ENCODE measurements at places on chromosomes 6 and 20. TPM values are rescaled to one million over a fixed set of nuclear protein-coding genes. Genes with fewer than 3 reads are reported as not detected.

DNA sequence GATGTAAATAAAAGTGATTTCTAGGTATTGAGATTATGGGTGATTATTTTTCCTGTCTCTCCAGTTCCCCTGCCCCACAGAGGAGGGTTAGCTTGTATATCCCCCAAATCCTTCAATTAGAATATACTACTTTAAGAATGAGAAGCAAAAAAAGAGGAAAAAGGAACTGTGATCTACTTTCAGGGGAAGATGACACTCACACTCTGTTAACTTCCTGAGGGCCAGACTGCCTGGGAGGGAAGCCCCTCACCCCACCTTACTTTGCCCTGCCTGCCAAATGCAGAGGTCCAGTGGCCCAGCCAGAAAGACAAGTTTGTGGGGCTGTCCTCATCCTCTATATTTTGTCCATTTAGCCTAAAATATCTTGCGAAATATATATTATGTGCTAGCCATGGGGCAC is 9.2 kb upstream of the LY86 start:
- H3K4me1 ChIP-seq = no peaks in the 10 kb centered on the region
- H3K27ac ChIP-seq = no peak overlapping the region
- no peaks in the 10 kb centered on the region for H3K27me3 ChIP-seq

DNA sequence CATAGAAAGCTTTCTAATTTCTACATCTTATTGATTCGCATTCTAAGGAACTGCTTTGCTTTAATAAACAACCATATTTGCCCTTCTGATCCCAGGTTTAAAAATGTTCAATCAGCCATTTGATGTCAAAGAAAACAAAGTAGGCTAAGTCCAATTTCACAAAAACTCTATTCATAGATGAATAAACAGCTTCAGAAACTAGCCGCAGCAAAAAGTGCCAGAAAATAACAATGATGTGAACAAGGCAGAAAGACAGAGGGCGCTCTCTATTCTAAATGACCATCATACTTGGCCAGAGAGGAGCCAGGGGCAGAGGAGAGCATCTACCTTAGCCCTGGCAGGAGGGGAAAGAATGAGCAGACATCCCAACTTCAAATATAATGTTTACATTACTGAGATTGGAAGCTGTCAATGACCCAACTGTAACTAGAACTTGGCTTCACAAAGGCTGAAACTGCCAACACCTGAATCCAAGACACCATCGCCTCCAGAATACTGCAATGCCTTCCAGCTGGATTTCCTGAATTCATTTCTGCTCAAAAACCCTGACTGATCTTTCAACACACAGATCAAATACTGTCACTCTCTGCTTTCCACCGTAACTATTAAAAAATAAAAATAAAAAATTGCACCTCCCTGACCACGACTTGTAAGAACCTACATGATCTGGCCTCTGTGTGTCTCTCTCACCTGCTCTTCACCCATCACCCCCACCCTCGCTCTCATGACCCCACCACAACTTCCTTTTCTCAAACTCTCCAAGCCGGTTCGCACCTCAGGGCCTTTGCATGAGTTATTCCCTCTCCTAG is 9.5 kb downstream of the CNKSR3 start:
- no peaks in the 10 kb centered on the region for H3K36me3 ChIP-seq
- DNase-seq = no peak
- H3K4me1 ChIP-seq = peaks cover 39% of the 10 kb centered on the region
- no peak overlapping the region for H3K27ac ChIP-seq
- H3K4me3 ChIP-seq = no peak overlapping the region

GRCh38 chr6:3744901-3745470 is 6.5 kb downstream of the PXDC1 start:
- peaks cover 83% of the 10 kb centered on the region for H3K4me1 ChIP-seq
- no peaks in the 10 kb centered on the region for H3K27me3 ChIP-seq
- peak; percentile 25 for DNase-seq
- H3K27ac ChIP-seq = peak overlapping the region; percentile 81
- peaks cover 14% of the 10 kb centered on the region for H3K36me3 ChIP-seq

DNA sequence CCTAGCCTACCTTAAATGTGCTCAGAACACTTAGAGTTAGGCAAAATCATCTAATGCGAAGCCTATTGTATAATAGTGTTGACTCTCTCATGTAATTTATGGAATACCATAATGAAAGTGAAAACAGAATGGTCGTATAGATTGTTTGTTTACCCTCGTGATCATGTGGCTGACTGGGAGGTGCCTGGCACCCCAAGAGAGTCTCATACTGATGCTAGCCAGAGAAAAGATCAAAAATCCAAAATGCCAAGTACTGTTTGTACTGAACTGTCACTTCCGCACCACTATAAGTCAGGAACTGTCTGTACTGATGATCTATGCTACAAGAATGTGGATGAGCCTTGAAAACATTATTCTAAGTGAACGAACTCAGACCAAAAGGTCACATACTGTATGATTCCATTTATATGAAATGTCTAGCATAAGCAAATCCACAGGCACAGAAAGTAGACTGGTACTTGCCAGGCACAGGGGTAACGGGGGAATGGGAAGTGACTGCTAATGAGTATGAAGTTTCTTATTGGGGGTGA is 22.4 kb downstream of the ZMYND8 start:
- peaks cover 64% of the 10 kb centered on the region for H3K4me1 ChIP-seq
- peak overlapping the region; percentile 5 for H3K4me3 ChIP-seq
- H3K27me3 ChIP-seq = no peaks in the 10 kb centered on the region
- H3K27ac ChIP-seq = peak overlapping the region; percentile 87
- DNase-seq = peak; percentile 78

GRCh38 chr6:90286884-90287488 is 9.7 kb downstream of the BACH2 start:
- H3K27ac ChIP-seq = no peak overlapping the region
- DNase-seq = peak; percentile 37
- H3K36me3 ChIP-seq = no peaks in the 10 kb centered on the region
- H3K4me3 ChIP-seq = no peak overlapping the region

DNA sequence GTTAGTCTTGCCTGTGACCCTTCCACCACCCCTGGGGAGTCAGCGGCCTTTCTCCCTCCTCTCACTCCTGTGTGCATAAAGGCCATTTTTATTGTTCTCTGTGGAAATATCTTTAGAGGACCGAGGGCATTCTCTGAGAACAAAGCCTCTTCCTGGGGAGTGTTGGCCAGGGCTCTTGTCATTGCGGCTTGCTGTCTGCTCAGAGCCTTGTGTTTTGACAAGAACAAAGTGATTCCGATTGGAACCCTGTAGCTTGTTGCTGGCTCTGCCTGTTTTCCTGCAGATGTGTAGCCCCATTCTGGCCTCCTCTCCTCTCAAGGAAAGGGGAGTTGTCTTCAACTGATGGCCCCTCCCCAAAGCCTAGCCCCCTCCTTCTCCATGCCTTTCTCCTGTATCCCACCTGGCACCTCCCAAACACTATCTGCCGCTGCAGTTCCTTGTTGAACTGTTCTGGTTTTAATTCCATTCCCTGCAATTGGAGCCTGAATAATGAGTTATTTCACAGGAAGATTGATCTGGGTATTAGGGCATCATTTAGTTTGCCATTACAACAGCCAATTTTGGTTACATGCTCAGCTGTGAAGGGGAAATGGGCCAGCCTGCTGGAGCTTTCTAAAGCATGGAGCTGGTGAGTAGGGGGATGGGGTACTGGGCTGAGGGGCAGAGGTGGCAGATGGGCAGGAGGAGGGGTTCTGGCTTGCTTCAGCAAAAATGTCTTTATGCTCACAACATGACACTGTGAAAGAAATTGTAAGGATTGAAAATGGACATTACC is 252.5 kb downstream of the LRFN2 start:
- H3K27ac ChIP-seq = no peak overlapping the region
- no peaks in the 10 kb centered on the region for H3K4me1 ChIP-seq
- peaks cover 4% of the 10 kb centered on the region for H3K27me3 ChIP-seq

DNA sequence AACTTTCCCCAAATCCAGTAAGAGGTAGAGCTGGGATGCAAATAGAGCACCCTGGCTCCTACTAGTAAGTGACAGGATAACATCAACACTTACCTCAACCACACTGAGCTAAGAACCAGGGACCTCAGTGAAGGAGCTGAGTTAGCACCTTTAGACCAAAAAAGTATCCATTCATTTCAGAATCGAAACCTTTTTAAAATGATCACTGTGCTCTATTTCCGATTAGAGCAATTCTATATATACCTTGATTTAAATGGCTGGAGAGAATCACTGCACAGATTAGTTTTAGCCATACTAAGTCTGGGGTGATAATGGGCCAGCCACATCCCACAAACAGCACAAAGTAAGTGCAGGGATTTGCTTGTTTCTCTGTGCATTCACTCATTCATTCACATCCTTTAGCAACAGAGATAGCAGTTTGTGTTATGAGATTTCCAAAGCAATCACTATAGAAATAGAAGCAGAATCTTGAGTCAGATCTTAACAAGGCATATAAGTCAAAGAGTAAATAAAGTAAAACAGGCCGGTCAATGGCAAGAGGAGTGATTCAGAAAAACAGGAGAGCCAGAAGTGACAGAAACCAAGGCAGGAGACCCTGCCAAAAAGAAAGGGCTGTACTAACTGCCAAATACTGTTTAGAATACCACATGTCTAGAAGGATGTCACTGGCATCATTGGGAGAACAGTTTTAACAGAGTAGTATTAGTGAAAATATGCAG is 136.3 kb downstream of the KIF13A start:
- H3K4me3 ChIP-seq = no peak overlapping the region
- no peak for DNase-seq
- no peaks in the 10 kb centered on the region for H3K27me3 ChIP-seq

DNA sequence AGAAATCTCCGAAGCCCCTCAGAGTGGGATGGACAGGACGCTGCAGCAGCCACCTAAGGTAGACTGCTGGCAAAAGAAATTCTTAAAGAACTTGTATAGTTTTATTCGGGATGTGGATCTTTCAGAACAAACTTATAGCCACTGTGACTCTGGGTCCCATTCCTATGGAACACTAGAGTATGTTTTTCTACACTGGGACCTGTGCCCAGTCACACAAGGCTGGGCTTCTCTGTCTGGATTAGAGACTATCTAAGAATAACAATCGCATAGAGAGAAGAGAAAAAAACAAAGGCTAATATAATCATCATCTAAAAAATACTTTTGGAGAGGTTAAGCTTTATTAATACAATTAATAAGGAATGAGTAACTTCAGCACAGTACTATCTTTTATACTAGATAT is 28.9 kb downstream of the RMND1 start:
- H3K27ac ChIP-seq = no peak overlapping the region
- DNase-seq = no peak
- H3K4me3 ChIP-seq = no peak overlapping the region
- no peaks in the 10 kb centered on the region for H3K27me3 ChIP-seq
- no peaks in the 10 kb centered on the region for H3K4me1 ChIP-seq

- H3K27ac ChIP-seq = peak overlapping the region; percentile 61
- DNase-seq = no peak
- H3K36me3 ChIP-seq = no peaks in the 10 kb centered on the region
- H3K4me3 ChIP-seq = no peak overlapping the region
- H3K4me1 ChIP-seq = peaks cover 24% of the 10 kb centered on the region
These were observed 181.9 kb downstream of the GMPR start for GRCh38 chr6:16420337-16420714.

MDFI gene
- total RNA-seq = 4.1 TPM

FLRT3 gene
- 19.2 TPM for total RNA-seq

PLCB4 gene
- total RNA-seq = 29.4 TPM

Measured in stomach (tissue), 19 donors.